D721Med (cell line): ENCODE measurements at places on chromosomes 7 and 10.

DNA sequence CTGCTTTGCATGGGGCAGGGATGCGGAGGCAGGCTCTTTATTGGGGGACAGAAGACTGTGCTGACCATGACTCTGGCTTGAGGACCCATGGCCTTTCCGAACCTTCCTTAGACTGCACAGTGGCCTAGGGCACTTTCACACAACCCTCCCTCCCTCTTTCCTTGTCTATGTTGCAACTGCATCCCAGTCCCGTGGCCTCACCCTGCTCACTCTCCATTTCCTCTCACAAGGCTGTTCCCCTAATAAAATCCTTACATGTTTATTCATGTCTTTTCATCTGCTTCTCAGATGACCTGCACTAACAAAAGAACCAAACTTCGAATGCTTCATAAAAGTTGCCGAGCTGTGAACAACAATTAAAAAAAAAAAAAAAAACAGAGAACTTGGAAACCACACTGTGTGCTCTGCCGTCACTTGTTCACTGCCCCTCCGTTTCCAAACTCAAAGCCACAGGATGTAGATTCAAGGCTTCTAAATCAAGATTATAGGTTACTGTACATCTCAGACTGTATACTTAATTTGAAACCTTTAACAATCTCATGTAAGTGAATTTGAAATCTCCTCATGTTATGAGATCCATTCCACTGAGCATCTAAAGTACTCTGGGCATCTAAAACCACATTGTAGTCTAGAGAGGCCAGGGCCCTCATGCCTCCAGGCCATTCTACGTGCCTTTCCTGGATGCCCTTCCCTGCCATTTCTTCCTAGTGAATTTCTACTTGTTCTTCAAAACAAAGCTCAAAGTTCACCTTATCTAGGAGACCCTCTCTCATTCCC is 265.9 kb downstream of the SNX13 start:
- no peak for DNase-seq

DNA sequence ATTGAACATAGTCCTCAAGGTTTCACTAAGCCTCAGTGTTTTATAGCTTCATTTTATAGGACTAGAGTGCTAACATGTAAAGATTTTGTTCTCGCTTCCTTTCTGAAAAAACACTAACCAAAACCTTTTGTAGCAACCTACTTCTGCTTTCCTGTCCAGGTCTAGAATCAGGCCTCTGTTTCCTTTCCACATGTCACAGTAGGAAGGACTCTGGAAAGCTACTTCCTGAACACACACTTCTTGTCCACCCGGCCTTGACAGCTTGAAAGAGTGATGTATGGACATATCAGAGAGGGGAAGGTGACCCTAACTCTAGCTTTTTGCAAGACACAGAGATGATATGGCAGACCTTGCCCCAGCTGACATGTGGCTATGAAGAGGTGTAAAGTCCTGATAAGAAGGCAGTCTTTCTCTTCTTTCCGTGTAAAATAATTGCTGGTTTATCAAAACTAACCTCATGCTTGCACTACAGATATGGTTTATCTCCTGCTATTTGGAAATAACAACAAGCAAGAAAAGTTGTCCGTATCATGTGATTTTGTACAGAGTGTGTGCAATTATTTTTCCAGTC is 175.4 kb downstream of the SKAP2 start:
- DNase-seq: no peak

GRCh38 chr10:121510201-121510771 is 88.0 kb downstream of the FGFR2 start:
- no peak for DNase-seq

- DNase-seq: no peak
These were observed 48.6 kb downstream of the EXOC4 start for GRCh38 chr7:133301444-133301843.

GRCh38 chr7:121557034-121557892 is 161.2 kb upstream of the FAM3C start:
- DNase-seq: no peak

- no peak for DNase-seq
These were observed 2.7 kb downstream of the VGF start for GRCh38 chr7:101162551-101163278.

- DNase-seq: no peak
These were observed 1.8 kb downstream of the PPIF start for GRCh38 chr10:79349072-79349491.

- DNase-seq: no peak
These were observed 52.9 kb upstream of the PIK3CG start for GRCh38 chr7:106812027-106812643.

DNA sequence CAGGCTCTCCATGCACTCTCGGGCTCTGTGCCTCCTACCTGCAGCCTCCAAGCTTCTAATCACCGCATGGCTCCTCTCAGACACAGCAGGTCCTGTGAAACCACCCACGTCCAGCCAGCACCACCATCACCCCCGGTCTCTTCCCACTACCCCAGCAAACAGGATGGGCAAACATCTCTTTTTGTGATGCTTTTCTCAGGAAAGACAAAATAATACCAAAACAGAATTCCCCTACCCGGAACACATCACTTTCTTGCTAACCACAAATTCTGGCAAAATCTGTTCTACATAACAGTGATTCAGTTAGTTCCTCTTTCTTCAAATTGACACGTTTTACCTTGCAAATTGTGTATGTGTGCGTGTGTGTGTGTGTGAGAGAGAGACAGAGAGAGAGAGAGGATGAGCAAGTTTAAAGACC is 6.5 kb downstream of the SNX8 start:
- no peak for DNase-seq

- peak; percentile 100 for DNase-seq
These were observed at the start of gene ACTL6B for GRCh38 chr7:100655908-100656674. ACTL6B (minus strand) TSS chr7:100656448; CDS start chr7:100656354, 94 bp downstream.

DNA sequence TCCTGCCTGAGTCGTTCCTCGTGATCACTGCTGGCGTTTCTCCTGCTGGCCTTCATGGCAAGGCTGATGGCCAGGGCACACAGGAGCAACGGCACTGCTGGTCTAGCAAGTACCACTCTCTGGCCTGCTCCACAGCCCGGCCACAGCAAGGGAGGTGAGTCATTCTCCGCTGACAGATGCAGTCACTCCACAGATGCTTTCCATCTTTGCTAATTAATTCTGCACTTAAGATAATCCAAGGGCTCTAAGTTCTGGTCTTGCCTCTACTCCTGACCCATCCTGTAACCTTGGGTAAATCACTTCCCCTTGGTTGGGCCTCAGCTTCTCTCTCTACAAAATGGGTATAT is 244.4 kb downstream of the RPS24 start:
- DNase-seq: no peak

GRCh38 chr7:39753823-39754325 is 130.5 kb downstream of the RALA start:
- no peak for DNase-seq

GRCh38 chr10:60446851-60447250 is 57.2 kb upstream of the ANK3 start:
- no peak for DNase-seq

GRCh38 chr7:45007571-45008328 is 7.7 kb downstream of the CCM2 start:
- DNase-seq: no peak

- no peak for DNase-seq
These were observed 45.2 kb upstream of the NPFFR1 start for GRCh38 chr10:70328967-70329366.

GRCh38 chr10:100939763-100940344 is 27.1 kb downstream of the SLF2 start:
- no peak for DNase-seq

GRCh38 chr7:2843711-2844152 is 376 bp downstream of the GNA12 start:
- no peak for DNase-seq

GRCh38 chr7:47704936-47705335 is 123.0 kb upstream of the TNS3 start:
- DNase-seq: no peak
